Activated T-helper 9 cell treated with anti-CD3 and anti-CD28 coated beads, Interleukin-2, amount 50 U/mL, for 16 hours (primary cell): ENCODE measurements at places on chromosomes 13 and 19.

DNA sequence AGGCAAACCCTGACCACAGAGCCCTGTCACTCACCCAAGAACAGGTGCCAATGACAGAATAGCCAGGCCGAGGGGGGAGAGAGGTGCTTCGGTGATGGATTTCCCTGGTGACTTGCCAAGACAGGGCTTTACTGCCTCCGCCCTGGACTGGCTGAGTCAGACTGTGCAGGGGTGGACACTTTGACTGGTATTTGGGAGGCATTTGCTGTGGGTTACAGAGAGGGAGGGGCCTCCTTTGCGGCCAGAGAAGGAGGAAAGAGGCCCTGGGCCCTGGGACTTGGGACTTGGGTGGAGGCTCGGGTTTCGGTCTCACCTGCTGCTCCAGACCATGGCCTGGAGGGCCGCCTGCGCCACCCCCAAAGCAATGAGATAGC, 4.6 kb upstream of the EPS8L1 start:
- DNase-seq, result no peak

DNA sequence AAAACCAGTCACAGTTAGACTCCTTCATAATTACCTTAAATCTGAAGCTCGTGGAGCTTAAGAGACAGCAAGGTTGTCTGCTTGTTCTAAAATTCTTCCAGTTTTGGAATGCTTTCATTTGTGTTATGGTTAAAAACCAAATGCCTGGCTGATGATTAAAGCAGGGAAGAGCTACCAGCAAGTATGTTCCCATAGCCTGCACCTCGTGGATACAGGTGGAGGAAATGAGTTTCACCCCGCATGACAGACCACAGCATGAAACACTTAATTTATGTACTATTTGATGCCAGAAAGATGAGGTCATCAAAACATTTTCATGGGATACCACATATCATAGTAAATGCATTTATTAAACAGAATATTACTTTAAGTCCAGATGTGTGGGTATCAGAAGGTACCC, 416 bp upstream of the DOCK9 start:
- DNase-seq, result no peak

DNA sequence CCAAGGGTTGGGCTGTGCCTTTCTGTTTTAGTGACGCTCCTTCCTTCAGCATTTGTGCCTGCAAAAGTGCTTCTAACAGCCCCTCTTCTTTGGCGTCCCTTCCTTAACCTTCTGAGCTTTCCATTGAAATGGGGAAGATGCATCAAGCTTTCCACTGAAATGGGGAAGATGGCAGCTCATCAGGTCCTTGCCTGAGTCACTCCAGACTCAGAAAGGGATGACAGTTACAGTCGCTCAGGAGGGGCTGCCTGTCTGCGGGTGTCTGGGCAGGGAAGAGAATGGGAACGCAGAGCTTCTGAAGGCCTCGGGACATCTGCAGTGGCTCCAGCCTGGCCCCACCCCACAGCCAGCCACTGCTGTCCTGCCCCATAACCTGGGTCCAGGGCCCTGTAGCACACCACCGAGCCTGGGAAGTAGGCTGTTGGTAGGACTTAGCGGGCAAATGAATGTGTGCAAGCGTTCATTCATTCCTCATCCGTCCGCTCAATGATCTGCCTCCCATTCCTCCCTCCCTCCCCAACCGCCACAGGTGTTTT, 9.8 kb downstream of the AP1M1 start:
- DNase-seq, result no peak

GRCh38 chr13:114022876-114023275, 49.0 kb upstream of the C13orf46 start:
- no peak for DNase-seq

DNA sequence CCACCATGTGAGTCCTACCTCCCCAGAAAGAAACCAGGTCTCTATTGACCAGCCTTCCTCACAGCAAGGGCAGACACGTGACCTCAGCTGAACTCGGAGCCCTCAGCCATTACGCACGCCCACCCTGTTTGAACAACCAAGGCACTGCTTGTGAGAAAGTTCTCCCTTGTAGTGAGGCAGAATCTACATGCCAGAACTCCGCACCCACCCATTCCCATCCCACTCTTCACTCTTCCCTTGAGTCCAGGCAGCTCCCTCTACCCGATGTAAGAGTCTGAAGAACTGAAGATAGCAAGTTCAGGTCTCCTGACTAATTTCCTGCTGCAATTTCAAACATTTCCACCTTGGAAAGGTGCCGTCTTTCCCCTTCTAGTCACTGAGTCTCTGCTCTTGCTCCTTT, 6.4 kb downstream of the NOVA2 start:
- DNase-seq, result no peak

- no peak for DNase-seq
These were observed 23.7 kb upstream of the UBE2L5 start for GRCh38 chr13:30398601-30399072.

DNA sequence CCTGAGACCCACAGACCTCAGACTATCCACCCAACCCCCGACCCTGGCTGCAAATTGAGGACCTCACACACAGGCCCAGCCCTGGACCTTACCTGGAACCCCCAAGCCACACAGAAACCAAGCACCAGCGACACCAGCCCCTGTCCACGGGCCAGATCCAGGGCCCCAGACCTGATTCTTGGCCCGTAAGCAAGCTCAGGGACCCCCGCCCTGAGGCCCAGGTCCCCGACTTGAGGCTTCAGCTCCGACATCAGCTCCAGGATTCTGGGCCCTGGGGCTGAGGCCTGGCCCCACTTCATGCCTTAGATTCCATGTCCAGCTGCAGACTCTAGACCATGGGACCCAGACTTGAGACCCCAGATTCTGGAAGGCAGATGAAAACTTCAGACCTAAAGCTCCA, 6.3 kb downstream of the TTYH1 start:
- no peak for DNase-seq

GRCh38 chr13:32017474-32017873, 14.1 kb upstream of the FRY start:
- no peak for DNase-seq

GRCh38 chr13:48411841-48412531, 927 bp downstream of the LPAR6 start:
- DNase-seq, result no peak

- no peak for DNase-seq
These were observed 4.3 kb upstream of the ZDHHC20 start for GRCh38 chr13:21463424-21463823.

DNA sequence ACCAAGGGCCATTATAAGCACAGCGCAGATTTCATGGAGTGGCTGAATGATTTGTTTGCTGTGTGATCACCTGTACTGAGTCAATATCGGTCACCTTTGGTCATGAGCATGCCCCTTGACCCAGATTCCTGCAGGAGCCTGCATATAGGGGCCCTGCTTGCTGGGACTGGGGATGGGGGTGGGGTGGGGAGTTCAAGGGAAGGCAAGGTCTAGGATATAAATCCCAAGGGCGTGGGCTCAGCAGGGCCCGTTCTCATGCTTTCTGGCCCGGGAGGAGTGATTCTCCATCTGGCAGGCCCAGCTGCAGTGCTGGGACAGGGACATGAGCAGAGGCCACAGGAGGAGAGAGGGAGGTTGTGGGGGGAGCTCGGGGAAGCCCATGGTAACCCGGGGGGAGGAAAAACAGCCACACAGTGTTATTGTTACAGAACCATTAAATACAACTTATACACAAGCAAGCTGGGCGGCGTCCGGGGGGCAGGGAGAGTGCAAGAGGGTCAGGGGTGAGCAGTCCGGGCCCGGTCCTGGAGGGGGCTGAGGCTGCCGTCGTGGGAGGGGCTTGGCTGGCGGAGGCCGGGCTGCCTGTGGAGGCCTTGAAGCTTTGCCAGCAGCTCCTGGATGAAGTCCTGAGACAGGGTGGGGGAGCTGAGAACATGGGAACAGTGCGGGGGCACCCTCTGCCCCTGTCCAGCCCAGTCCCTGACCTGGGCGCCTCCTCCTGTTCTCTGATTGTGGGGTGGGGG, 5.2 kb downstream of the PPP1R14A start:
- no peak for DNase-seq

DNA sequence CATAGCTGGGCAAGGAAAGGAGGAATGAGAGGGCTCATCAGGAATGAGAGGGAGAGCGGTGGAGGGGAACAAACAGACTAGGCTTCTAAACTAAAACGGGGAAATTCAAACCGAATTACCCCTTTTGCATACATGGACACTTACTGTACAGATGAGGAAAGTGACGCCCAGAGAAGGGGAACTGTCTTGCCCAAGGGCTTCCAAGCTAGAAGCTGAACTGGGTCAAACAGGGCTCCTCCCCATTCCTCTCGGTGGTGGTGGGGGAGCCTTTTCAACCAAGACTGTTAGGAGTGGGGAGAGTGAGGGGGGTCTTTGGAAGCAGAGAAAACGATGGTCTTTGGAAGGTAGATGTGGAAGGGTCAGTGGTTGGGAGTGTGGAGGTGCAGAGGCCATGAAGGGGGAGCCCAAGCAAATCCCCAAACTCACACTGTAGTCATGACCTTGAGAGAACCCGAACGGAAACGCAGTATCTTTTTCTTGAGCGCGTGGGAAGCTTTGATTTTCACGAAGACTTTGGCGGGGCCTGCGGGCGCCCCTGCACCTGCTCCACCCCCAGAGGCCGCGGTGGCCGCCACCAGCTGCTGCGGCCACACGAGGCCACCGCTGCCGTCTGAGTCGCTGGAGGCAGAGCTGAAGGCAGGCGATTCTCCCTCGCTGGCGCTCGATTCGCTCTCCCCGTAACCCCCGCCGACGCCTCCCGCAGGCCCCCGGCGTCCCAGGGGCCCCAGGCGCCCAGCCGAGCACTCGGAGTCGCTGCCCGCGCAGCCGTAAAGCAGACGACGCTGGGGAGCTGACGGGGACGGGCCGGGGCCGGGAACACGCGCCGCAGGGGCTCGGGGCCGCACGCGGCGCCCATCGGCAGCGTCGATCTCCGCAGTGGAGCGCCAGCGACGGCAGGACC, 12.3 kb upstream of the GNG8 start:
- DNase-seq, result no peak

DNA sequence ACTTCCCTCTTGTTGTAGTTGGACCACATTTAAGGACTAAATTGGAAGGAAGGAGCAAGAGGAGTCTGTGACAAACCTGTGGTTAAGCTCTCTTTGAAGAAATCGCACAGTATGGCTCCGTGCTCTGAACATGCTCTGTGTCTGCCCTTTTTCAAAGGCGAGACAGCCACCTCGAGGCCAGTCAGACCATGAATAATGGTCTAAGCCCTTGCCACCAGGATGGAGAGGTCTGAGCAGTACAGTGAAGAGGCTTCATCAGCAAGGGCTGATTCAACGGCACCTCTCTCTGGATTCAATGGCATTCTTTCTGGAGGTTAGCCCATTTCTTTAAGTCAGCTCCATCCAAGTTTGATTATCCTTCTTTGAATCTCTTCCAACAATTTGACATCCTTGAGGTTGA, 30.9 kb downstream of the FAM216B start:
- no peak for DNase-seq

DNA sequence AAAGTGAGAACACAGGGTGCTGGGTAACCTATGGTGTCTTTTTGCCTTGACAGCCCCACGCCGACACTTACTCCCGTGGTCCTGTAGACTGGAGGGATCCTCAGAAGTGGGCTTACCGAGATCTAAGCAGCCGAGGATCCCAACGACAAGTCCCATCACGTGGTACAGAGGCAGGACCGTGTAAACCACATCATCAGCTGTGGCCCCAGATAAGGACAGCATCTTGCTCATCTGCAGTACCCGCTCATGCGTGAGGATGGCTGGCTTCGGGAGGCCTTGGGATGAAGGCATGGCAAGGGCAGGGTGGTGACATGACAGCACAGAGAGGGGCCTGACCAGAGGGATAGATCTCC, 2.1 kb downstream of the SLC27A5 start:
- DNase-seq, result no peak

GRCh38 chr19:6076675-6077463, 33.4 kb downstream of the RFX2 start:
- DNase-seq, result no peak

- no peak for DNase-seq
These were observed 17.4 kb upstream of the POMP start for GRCh38 chr13:28641600-28641926.

GRCh38 chr13:31346891-31347290, 147.1 kb downstream of the B3GLCT start:
- no peak for DNase-seq

DNA sequence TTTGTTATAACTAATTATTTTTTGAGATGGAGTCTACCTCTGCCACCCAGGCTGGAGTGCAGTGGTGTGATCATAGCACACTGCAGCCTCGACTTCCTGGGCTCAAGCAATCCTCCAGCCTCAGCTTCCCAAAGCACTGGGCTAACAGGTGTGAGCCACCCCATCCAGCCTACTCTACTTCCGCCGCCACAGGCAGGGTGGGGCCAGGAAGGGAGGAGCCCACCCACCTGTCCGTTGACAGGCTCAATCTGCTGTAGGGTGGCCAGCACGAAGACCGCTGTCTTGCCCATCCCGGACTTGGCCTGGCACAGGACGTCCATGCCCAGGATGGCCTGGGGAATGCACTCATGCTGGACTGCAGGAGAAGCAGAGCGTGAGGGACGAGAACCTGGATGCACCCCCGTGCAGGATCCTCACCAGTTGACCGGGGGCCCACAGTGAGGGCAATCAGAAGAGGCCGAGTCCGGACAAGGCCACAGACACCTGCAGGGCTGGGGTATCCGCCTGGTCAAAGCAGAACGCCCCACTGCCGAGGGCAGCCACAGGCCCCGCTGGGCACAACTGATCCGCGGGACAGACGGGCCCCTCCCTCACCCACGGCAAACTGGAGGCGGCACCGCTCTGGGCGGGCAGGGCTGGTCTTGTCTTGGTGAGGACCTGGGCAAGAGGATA, 6.7 kb downstream of the DDX39A start:
- DNase-seq, result no peak
